ENCODE measurements at places on chromosomes 13 and 19. TPM values are rescaled to one million over a fixed set of nuclear protein-coding genes. Genes with fewer than 3 reads are reported as not detected.

- H3K4me1 ChIP-seq, result no peaks in the 10 kb centered on the region
- no peaks in the 10 kb centered on the region for H3K36me3 ChIP-seq
- no peak overlapping the region for H3K27ac ChIP-seq
- no peaks in the 10 kb centered on the region for H3K27me3 ChIP-seq
Observed at GRCh38 chr13:42377640-42378382, 105.9 kb downstream of the AKAP11 start.

DNA sequence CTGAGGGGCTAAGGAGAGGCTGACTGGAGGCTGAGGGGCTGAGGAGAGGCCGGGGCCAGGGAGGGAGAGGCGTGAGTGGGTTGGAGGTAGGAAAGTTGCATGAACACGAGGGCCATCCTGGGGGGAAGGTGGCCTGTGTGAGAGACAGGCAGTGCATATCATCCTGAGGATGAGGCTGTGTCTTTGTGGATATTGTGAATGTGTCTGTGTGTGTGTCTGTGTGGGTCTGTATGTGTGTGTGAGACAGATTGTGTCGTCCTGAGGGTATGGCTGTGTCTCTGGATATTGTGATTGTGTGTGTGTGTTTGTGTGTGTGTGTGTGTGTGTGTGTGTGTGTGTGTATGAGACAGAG, 422 bp downstream of the ZNF71 start:
- no peaks in the 10 kb centered on the region for H3K36me3 ChIP-seq

DNA sequence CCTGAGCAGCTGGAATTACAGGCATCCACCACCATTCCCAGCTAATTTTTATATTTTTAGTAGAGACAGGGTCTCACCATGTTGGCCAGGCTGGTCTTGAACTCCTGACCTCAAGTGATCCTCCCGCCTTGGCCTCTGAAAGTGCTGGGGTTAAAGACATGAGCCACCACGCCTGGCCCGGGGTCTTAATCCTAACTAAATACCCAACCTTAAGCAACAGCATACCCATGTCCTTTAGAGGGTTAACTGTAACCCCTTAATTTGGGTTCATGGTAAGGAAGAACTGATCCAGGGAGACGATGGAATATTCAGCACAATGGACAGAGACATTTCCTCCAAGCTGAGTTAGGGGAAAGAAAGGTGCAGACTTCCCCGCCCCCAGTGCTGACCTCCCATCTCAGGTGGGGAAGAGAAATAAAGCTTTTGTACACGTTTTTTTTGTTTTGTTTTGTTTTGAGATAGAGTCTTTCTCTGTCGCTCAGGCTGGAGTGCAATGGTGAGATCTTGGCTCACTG, 8.7 kb upstream of the GALP start:
- no peak for DNase-seq
- H3K36me3 ChIP-seq, result no peaks in the 10 kb centered on the region
- no peaks in the 10 kb centered on the region for H3K4me1 ChIP-seq
- H3K27me3 ChIP-seq, result no peaks in the 10 kb centered on the region

DNA sequence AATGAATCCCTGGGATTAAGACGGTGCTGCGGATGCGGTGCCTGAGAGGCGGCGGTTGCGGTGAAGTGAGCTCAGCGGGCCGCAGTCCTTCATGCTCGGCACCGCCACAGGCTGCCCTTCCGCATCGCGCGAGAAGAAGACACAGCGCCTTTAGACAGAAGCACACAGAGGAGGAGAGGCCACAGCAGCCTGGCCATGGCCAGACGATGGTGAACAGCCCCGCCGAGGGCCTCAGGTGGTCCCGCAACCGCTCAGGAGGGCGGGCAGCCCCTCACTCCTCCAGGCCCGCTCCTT, 459.2 kb downstream of the MYO16 start:
- H3K27me3 ChIP-seq, result no peaks in the 10 kb centered on the region
- H3K4me3 ChIP-seq, result no peak overlapping the region
- no peak overlapping the region for H3K27ac ChIP-seq
- H3K36me3 ChIP-seq, result no peaks in the 10 kb centered on the region

DNA sequence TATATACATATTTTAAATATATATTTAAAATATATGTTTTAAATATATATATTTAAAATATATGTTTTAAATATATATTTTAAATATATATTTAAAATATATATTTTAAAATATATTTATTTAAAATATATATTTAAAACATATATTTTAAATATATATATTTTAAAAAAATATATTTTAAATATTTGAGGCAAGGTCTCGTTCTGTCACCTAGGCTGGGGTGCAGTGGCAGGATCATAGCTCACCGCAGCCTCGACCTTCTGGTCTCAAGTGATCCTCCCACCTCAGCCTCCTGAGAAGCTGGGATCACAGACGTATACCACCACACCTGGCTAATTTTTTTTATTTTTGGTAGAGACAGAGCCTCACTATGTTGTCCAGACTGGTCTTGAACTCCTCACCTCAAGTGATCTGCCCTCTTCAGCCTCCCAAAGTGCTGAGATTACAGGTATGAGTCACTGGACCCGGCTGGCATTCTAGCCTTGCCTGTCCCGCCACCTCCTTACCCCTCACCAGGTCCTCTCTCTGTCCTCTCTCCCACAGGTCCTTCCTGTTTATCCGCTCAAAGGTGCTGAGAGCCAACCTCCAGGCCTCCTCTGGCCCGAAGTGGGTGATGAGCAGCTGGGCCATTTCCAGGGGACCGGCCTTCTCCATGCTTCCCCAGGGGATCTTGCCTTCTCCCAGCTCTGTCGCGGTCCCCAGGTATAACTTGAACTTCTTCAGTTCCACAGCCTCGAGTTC, 564 bp downstream of the NLRP12 start:
- no peaks in the 10 kb centered on the region for H3K4me1 ChIP-seq
- no peaks in the 10 kb centered on the region for H3K27me3 ChIP-seq
- no peak overlapping the region for H3K27ac ChIP-seq
- H3K36me3 ChIP-seq, result no peaks in the 10 kb centered on the region

- H3K27ac ChIP-seq, result no peak overlapping the region
- no peaks in the 10 kb centered on the region for H3K27me3 ChIP-seq
- no peak overlapping the region for H3K4me3 ChIP-seq
- no peak for DNase-seq
- H3K36me3 ChIP-seq, result no peaks in the 10 kb centered on the region
- peaks cover 5% of the 10 kb centered on the region for H3K4me1 ChIP-seq
Observed at GRCh38 chr19:55251341-55252081, 7.3 kb downstream of the PPP6R1 start.

- peak overlapping the region; percentile 38 for H3K4me3 ChIP-seq
- H3K27me3 ChIP-seq, result no peaks in the 10 kb centered on the region
- H3K4me1 ChIP-seq, result no peaks in the 10 kb centered on the region
- H3K36me3 ChIP-seq, result no peaks in the 10 kb centered on the region
Observed at GRCh38 chr19:35509018-35509652, 4.3 kb downstream of the DMKN start.

DNA sequence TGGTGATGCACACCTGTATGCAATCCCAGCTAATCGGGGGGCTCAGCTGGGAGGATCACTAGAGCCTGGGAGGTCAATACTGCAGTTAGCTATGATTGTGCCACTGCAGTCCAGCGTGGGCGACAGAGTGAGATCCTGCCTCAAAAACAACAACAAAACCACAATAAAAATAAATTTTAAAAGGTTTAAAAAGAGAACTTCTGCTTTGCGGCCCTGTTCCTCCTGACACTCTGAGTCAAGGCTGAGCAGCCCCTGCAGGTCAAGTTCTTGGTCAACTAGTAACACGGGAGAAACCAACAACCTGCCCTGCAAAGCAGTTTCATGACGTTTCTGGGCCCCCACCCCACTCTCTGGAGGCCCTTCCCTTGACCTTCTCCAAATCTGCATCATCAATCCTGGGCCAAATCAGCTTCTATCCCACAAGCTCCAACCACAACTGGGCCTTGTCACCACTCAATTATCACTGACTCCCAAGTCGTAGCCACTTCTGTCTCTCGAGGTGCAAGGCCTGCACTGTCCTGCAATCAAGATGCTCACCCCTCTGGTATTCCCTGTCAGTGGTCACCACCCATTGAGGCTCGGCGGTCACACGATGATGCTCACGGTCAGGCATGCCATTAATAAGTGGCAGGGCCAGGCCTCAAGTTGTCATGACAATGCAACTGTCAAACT, 7.5 kb downstream of the ELAVL1 start:
- no peak overlapping the region for H3K27ac ChIP-seq
- H3K4me3 ChIP-seq, result no peak overlapping the region
- DNase-seq, result no peak
- H3K27me3 ChIP-seq, result no peaks in the 10 kb centered on the region
- no peaks in the 10 kb centered on the region for H3K36me3 ChIP-seq

- no peaks in the 10 kb centered on the region for H3K27me3 ChIP-seq
- DNase-seq, result no peak
- no peak overlapping the region for H3K27ac ChIP-seq
- H3K36me3 ChIP-seq, result no peaks in the 10 kb centered on the region
- no peaks in the 10 kb centered on the region for H3K4me1 ChIP-seq
Observed at GRCh38 chr13:71068041-71068440, 799.0 kb downstream of the DACH1 start.

GRCh38 chr13:57946361-57946760, 314.8 kb downstream of the PCDH17 start:
- H3K4me1 ChIP-seq, result no peaks in the 10 kb centered on the region
- H3K36me3 ChIP-seq, result no peaks in the 10 kb centered on the region
- no peak overlapping the region for H3K27ac ChIP-seq
- no peaks in the 10 kb centered on the region for H3K27me3 ChIP-seq
- H3K4me3 ChIP-seq, result no peak overlapping the region
- DNase-seq, result no peak

- H3K4me1 ChIP-seq, result no peaks in the 10 kb centered on the region
- H3K27me3 ChIP-seq, result no peaks in the 10 kb centered on the region
- no peaks in the 10 kb centered on the region for H3K36me3 ChIP-seq
- no peak overlapping the region for H3K4me3 ChIP-seq
Observed at GRCh38 chr13:75220861-75221260, 261.1 kb downstream of the TBC1D4 start.

- H3K27ac ChIP-seq, result no peak overlapping the region
- H3K4me1 ChIP-seq, result no peaks in the 10 kb centered on the region
- H3K27me3 ChIP-seq, result no peaks in the 10 kb centered on the region
Observed at GRCh38 chr19:48372904-48373303, 8.7 kb downstream of the SYNGR4 start.

DNA sequence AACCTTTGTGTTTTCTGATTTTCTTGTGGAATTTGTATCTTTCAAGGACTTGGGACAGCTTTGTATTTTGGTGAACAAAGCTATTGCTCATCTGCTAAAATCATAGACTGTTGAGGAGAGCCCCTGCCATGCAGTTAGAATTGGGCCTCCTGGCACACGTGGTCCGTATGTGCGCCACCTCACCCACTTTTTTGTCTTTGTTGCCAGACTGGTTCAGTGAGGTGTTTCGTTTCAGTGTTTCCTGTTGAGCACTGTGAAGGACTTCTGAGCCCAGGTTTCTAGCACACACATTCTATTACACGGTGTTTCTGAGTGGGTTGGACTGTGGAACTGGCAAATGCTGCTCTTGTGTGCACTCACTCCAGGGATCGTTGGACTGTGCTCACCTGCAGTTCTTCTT, 37.6 kb upstream of the RNF113B start:
- no peak overlapping the region for H3K4me3 ChIP-seq
- DNase-seq, result no peak
- peaks cover 19% of the 10 kb centered on the region for H3K4me1 ChIP-seq
- H3K27ac ChIP-seq, result no peak overlapping the region

DNA sequence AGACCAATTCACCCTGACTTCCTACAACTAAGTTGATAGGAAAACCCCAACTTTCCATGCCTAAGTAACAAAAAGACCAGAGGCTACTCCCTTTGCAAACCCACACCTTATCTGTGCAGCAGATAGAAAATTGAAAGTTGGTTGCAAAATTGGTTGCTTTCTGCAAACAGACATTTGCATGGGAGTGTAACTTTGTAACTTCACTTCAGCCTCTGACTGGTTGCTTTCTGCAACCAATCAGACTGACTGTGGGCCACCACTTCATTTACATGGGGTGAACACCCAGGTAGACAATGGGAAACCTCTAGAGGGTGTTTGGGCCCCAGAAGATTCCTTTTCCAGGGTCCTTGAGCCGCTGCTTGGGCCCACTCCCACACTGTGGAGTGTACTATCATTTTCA, 9.8 kb downstream of the TEX30 start:
- DNase-seq, result no peak
- no peaks in the 10 kb centered on the region for H3K4me1 ChIP-seq
- H3K27ac ChIP-seq, result no peak overlapping the region
- H3K27me3 ChIP-seq, result no peaks in the 10 kb centered on the region
- H3K36me3 ChIP-seq, result no peaks in the 10 kb centered on the region

GRCh38 chr13:102487330-102487729, 85.5 kb upstream of the FGF14 start:
- no peak overlapping the region for H3K4me3 ChIP-seq
- no peak for DNase-seq
- no peaks in the 10 kb centered on the region for H3K36me3 ChIP-seq
- H3K27me3 ChIP-seq, result no peaks in the 10 kb centered on the region

DNA sequence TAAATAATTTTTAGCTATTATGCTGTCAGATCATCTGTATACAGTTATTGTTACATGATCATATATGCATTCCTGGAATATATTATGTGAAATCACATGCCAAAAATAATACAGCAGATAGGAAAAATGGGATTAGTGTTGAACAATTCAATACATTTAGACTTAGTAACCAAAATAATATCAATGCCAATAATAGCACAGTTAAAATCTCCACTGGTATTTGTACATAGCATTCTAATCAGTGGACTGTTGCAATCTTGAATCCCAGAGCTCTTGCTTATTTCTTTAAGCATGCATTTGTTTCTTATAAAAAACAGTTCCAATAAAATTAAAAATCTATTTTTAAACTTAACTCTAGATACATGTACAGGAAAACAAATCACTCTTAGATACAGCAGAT, 2772.2 kb downstream of the PCDH9 start:
- H3K27ac ChIP-seq, result no peak overlapping the region
- H3K4me1 ChIP-seq, result no peaks in the 10 kb centered on the region
- no peaks in the 10 kb centered on the region for H3K27me3 ChIP-seq
- no peak overlapping the region for H3K4me3 ChIP-seq
- no peaks in the 10 kb centered on the region for H3K36me3 ChIP-seq
- no peak for DNase-seq

GRCh38 chr13:109200556-109200955, 571.1 kb downstream of the MYO16 start:
- H3K4me3 ChIP-seq, result no peak overlapping the region
- H3K36me3 ChIP-seq, result no peaks in the 10 kb centered on the region
- H3K27ac ChIP-seq, result no peak overlapping the region
- no peaks in the 10 kb centered on the region for H3K27me3 ChIP-seq
- no peaks in the 10 kb centered on the region for H3K4me1 ChIP-seq

DNA sequence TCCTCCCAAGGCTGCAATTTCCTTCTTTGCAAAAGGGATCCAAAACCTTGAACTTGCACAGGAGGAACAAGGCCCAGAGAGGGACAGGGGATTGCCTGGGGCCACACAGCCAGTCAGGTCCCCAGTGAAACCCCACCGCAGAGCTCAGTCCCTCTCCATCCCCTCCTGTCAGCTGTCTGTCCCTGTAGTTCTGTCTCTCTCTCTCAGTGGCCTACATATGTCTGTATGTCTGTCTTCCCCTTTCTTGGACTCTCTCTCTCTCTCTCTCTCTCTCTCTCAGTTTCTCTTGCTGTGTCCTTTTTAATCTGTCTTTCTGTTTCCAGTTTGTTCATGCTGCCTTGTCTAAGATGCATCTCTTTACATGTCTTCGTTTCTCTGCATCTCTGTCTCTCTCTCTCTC, 11.5 kb downstream of the CEACAM19 start:
- no peak overlapping the region for H3K4me3 ChIP-seq
- no peaks in the 10 kb centered on the region for H3K36me3 ChIP-seq
- DNase-seq, result no peak
- H3K27ac ChIP-seq, result no peak overlapping the region

The LACC1 gene
- total RNA-seq, result 6.4 TPM

The C19orf18 gene
- not detected for total RNA-seq

The KIR3DL1 gene
- total RNA-seq, result not detected

The CEACAM1 gene
- total RNA-seq, result 24.7 TPM

The GFY gene
- total RNA-seq, result not detected

The GATAD2A gene
- total RNA-seq, result 65.1 TPM

The OLFM2 gene
- total RNA-seq, result 4.6 TPM

The NEK5 gene
- 7.9 TPM for total RNA-seq

The PNMA8B gene
- total RNA-seq, result 2.2 TPM

The NALCN gene
- total RNA-seq, result 2.0 TPM

Measured in uterus (tissue), 4 donors.